ENCODE measurements at places on chromosomes 4 and X.

DNA sequence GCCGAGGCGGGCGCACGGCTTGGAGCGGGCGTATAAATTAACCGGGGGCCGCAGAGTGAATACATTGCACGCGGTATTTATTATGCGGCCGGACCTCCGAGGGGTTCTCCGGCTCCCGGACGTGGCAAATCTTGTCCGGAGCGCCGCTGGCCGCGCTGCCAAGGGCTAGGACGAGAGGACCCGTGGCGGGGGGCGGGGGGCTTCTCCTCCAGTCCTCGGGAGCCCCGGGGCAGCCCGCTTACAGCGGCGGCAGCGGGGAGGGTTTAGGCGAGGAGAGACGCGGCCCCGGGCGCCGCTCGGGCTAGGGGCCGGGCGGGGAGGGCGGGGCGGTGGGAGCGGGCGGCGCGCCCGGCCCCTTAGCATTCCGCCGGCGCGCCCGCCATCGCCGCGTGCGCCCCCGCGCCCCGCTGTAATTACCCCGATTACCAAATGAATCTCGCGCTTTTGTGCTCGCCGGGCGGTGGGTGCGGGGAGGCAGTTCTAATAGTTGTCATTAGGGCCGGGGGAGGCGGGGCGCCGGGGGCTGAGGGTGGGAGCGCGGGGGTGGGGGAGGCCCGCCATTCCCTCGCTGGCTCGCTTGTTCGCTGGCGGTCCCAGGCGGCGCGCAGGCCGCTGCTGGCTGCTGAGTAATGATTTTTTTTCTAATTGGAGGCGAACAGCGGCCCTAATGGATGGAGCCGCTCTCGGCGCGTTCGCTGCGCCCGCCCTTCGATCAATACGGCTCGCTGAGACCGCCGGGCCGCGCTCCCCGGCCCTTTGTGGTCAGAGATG lies 276.6 kb downstream of the BCOR start:
- DNase-seq = peak; percentile 19

DNA sequence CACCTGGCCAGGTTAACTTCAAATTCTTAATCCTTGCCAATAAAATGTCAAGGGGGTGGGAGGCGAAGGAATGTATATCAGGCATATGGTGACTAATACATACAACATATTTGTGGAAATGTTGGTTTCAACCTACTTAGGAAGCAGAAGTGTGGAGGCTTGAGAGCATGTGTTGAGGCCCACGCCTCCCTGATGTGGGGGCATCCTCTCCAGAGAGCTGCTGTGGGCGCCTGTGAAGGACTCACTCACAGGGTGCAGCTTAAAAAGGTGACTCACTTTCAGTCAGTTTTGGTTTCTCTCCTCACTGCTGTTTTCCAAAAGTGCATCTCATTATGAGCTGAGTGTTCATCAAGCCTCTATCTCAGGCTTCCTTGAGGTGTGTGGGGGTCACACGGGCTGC lies 27.5 kb downstream of the LNX1 start:
- no peak for DNase-seq

- no peak for DNase-seq
Observed at GRCh38 chr4:124450851-124451250, 261.7 kb downstream of the ANKRD50 start.

- no peak for DNase-seq
Observed at GRCh38 chrX:44506678-44507077, 36.0 kb downstream of the FUNDC1 start.

GRCh38 chr4:89216866-89217265 lies 90.7 kb downstream of the GPRIN3 start:
- no peak for DNase-seq
